ENCODE measurements at places on chromosomes 3 and 15.
A peak's percentile ranks its signal among the peaks of the same experiment; 100 is the strongest.

GRCh38 chr3:7585052-7585451, 724.1 kb downstream of the GRM7 start:
- DNase-seq, result no peak

GRCh38 chr3:150365132-150365604, 42.9 kb upstream of the TSC22D2 start:
- peak; percentile 29 for DNase-seq

DNA sequence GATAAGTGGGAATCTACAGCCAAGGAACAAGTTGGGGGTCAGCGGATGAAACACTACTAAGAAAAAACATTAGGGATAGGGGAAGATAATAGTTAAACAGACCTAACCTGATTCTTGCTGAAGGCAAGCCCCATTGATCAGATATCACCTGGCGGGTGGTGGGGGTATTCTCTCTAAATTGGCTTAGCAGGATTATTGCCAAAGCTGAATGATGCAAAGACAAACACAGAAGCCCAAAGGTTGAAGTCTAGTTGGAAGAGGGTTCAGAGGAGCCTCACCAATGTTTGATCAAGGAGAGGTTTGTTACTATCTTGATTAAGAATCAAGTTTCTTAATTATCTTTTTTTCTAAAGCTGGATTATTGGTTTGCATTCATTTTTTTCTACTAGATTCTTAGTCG, 371.9 kb upstream of the CNTN4 start:
- no peak for DNase-seq

DNA sequence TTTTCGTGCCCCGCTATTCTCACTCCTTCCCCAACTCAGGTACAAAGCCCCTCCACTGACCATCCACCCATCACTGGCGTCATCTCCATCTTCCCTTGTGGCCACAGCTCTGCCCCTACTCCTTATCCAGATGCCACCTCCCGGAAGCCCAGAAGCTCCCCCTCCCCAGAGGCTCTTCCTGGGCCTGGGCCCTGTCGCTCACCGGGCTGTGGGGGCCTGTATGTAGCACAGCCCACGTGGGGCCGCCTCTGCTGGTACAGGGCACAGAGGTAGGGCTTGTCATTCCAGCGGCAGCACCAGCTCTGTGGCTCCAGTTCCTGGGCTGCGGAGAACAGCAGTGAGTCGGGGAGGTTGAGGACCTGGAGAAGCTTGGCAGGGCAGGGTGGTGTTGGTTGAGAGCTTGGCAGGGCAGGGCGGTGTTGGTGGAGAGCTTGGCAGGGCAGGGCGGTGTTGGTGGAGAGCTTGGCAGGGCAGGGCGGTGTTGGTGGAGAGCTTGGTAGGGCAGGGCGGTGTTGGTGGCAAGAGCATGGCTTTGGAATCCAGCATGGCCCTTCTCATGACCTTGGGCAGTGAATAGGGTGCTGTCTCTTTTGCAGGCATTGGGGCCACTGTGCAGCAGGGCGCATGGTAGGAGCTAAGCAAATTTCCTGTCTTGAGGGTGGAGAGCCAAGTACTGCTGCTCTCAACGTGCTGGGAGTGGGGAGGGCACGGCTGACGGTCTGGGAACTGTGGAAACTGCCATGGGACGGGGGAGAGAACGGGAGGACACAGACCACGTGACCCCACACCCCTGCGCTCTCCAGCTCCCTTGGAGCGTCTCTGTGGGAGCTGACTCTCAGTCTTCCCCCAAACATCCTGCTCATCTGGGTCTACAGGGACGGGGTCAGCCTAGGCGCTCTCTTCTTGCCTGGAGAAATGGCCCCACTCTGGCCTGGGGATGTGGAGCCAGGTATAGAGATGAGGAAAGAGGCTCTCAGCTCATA, 43.4 kb downstream of the MUC20 start:
- DNase-seq, result no peak

GRCh38 chr15:70936326-70936725, 43.7 kb downstream of the LRRC49 start:
- no peak for DNase-seq
